AG09319 (cell line): ENCODE measurements at places on chromosomes 5 and 9.

GRCh38 chr5:167071981-167072610 is 1219.3 kb upstream of the WWC1 start:
- no peak for DNase-seq

GRCh38 chr5:149220750-149221149 is 50.9 kb upstream of the AFAP1L1 start:
- DNase-seq = no peak

GRCh38 chr5:115855959-115856358 is 14.2 kb downstream of the AP3S1 start:
- no peak for DNase-seq

DNA sequence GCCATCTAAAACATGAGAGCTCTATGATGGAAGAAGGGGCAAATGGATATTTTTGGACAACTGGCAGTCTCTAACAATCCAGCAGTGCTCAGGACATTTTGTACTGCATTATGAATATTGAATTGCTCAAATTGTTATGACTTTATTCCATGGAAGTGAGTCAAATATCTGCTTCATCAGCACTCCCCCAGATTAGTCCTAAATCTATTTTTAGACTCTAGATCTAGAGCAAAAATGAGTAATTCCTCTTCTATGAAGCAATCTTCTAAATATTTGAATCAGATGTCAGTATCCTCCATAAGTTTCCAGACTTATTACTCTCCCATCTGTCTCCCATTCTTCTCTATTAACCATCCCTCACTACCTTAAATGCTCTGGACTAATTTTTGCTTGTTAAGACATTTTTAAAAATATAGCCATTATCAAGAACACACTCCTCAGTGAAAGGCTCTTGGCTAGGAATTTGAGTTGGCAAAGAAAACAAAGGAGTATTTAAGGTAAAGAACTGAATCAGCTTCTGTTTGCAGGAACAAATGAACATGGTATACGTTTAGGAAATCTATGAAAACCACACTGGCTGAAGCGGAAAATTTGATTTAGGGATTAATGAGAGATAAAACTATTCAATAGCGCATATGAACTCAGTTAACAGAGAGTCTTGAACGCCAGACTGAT is 300.9 kb downstream of the MCTP1 start:
- DNase-seq = peak; percentile 4

GRCh38 chr9:16628413-16628812 is 242.1 kb downstream of the BNC2 start:
- DNase-seq = no peak

- no peak for DNase-seq
Observed at GRCh38 chr5:147791181-147791580, 8.7 kb upstream of the JAKMIP2 start.

- no peak for DNase-seq
Observed at GRCh38 chr5:172163346-172163745, 24.7 kb downstream of the STK10 start.

DNA sequence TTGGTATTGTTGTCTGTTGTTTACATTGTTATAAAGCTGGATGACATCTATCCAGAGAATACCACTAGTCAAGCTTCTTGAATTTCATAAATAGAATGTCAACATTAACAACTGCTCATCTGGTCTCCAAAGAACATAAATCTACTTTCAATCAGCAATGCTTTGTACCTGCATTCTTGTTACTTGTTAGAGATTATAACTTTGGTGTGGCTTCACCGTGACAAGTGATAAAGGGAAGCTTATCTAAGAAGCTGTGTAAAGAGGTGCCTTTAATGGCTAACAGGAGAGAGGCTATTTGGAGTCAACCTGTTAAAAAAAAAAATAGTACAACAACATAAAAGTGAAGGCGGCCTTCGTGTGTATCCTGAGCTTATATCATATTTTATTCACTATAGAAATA is 41.8 kb downstream of the MUSK start:
- DNase-seq = no peak

- DNase-seq = no peak
Observed at GRCh38 chr5:176733406-176734262, 76.7 kb upstream of the UNC5A start.

DNA sequence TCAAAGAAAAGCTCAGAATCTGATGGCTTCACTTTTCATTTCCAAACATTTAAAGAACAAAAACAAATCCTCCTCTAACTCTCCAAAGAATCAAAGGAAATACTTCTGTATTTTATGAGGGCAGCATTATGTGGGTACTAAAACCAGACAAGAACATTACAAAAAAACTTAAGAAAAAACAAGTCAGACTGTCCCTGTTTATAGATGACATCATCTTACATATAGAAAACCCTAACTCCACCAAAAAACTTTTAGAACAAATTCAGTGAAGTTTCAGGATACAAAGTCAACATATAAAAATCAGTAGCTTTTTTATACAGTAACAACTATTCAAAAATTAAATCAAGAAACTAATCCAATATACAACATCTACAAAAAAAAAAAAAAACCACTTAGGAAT is 136.2 kb downstream of the PJA2 start:
- no peak for DNase-seq

DNA sequence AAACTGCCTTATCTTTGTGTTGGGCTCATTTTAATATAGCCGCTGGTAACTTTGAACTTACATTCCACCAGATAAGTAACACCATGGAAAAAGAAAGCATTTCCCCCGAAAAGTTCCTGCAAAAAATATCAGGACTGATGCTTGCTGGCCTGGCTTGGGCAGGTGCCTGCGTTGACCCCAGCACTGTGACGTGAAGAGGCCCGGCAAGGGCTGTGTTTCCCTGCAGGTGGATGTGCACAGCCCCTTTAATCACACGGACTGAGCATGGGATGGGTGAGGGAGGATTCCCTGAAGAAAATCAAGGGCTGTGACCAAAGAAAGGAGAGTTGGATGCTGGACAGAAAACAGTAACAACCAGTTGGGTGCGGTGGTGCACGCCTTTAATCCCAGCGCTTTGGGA is 138.2 kb downstream of the NSG2 start:
- DNase-seq = no peak

DNA sequence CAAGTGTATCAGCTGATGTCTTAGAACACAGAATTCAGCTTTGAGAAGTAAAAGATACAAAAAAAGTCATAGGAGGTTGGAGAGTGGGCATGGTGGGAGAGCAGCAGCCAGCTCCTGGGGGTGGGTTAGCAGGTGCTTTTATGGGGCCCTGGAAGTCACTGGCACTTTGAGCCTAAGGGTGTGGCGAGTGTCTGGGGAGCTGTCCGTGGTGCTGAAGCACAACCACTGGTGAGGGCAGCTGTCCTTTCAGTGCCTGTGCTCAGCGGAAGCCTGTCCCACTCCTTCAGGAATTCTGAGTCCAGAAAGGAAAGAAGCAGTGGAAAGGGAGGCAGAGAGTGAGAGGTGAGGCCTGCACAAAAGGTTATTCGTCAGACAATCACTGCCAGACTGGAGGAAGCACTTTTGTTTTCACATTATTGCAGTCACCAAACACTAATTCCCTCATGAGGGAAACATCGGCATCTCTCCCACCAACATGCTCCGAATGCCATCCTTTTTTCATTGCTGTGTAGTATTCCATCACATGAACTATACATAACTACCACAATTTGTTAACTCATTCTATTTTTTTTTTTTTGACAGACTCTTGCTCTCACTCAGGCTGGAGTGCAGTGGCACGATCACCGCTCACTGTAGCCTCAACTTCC is 59.4 kb upstream of the RAPGEF1 start:
- peak; percentile 5 for DNase-seq

DNA sequence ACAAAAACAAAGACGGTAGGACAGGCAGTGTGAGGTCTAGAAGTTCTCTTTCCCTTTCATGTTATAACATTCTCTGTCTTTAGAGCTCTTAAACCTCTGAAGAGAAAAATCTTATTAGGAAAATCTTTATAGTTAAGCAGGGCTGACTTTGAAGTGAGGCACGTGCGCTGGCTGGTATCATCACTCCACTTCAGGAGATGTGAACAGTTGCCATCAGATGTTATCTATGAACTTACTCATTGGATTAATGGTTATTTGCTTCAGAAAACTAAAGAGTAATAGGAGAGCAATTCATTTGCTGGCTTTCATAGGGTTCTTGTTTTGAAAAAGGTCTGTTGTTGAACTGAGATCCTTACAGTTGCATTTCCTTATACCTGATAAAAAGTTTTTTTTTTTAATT is 25.7 kb downstream of the LRRTM2 start:
- no peak for DNase-seq

GRCh38 chr5:112878760-112879159 is 17.7 kb downstream of the SRP19 start:
- no peak for DNase-seq

GRCh38 chr5:6269925-6270324 is 108.4 kb downstream of the MED10 start:
- DNase-seq = no peak

DNA sequence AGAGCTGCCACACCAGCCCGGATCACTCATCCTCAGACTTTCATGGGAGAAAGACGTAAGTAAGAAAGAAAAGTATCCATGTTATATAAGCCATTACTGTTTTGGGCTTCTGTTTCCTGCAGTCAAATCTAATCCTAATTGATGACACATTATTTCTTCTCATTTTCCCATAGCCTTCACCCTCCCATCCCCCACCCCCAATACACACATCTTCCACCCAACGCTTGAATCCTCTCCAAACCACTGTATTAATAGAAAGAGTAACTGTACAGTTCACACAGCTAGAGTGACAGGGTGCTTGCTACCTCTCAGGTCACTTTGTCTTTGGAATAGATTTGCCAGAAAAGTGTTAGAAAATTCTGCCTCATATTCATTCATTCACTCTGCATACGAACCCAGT is 69.3 kb upstream of the IL17B start:
- DNase-seq = no peak
